Activated CD4-positive, alpha-beta T cell treated with anti-CD3 and anti-CD28 coated beads, Interleukin-2, amount 50 U/mL, for 48 hours (primary cell): ENCODE measurements at places on chromosomes 3 and 15.

GRCh38 chr3:100256731-100257151 is 4.1 kb upstream of the TBC1D23 start:
- no peak for DNase-seq

GRCh38 chr3:160498202-160498601 is 48.6 kb upstream of the TRIM59 start:
- DNase-seq: no peak

GRCh38 chr15:93173369-93173768 is 84.4 kb upstream of the RGMA start:
- DNase-seq: no peak

DNA sequence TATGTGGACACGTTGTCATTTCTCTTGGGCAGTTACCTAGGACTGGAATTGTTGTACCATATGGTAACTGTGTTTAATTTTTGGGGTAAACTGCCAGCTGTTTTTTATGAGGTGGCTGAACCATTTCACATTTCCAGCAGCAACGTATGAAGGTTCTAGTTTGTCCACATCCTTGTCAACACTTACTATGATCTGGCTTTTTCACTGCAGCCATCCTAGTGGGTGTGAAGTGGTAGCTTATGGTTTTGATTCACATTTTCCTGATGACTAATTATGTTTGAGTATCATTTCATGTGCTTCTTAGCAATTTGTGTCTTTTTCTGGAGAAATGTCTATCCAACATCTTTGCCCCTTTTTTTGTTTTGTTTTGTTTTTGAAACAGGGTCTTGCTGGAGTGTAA is 96.2 kb downstream of the VGLL4 start:
- DNase-seq: no peak

GRCh38 chr3:62630664-62631063 is 244.6 kb downstream of the CADPS start:
- no peak for DNase-seq

DNA sequence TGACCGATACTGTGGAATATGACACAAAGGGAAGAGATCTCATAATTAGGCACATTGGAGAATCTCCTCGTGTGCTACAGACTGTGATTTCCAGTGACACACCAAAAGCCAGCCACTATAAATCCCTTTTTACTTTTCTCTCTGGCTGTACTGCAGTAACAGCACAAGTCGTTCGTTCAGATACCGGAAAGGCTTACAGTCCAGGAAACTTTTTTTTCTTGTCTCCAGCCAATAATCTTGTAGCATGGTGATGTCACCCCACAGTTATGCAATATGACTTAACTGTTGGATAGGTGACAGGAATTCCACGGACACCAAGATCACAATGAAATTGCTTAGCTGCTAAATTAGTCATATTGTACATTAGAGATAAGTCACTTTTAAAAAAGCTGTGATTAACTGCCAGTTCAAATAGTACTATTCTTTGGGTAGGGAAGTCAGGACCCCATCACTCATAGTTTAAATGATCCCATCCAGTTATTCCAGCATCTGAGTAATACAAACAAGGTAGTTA is 36.3 kb upstream of the TSC22D2 start:
- DNase-seq: no peak

- no peak for DNase-seq
Measured at GRCh38 chr15:38652183-38652794, 87.7 kb upstream of the RASGRP1 start.

DNA sequence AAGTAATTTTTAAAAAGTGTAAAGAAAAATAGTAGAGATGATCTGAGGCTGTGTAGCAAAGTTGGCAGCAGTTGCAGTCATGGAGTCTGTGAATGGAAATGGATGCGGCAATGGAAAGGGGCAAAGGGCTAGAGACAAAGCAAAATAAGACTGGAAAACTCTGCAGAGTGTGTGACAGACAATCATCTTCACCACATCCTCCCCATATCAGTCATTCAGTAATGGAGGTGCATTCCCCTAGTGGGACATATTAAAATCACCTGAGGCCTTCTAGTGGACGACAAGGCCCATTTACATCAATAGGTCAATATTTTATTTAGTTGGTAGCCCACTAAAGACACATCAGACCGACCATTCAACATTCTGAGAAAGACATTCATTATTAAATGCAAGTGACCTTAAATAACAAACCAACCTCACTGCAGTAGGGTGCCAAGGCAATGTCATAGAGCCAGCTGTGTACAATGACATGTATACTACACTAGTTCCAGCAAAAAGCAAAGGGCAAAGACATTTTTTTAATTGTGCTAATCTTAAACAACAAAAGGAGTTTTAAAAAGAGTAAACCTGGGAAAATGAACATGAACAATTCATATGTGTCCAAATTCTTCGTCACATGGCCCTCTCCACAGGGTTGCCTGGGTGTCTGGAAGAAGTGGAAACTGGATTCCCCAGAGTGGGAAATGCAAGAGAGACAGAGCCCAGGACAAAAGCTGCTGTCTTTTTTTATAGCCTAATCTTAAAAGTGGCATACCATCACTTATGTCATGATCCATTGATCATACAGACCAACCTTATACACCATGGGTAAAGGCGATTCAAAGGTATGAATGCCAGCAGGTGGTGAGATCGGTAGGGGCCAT is 15.6 kb upstream of the RAP2B start:
- no peak for DNase-seq

DNA sequence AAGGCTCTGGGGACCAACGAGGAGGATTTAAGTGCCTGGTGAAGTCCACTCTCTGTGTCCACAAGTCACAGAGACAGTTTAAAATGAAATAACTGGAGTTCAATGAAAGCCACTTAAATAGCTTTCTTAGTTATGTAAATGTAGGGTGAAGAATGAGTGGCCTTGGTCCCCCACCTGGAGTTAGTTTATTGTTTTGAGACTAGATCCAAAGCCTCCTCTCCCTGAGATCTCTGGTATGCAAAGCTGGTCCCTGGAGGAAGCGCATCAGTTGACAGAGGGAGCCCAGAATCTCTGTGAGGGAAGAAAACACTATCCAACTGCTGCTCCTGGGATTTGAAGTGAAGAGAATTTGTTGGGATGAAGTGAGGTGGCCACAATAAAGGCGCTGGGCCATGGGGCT is 40.5 kb downstream of the EXOG start:
- no peak for DNase-seq

DNA sequence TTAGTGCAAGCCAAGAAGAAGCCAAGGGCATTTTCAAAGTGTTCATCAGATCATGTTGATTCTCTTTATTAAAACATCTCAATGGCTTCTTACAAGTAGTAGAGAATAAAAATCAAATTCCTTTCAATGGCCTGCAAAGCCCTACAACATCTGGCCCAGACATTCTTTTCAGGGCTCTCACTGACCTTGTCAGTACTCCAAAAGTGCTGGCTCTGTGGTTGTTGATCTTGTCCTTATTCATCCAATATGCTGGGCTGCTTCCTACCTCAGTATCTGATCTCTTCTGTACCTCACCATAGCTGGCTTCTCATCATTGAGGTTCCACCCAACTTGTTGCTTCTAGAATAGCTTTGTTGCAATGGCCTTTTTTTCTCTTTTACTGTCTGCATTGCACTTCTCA is 74.0 kb upstream of the SAMMSON start:
- no peak for DNase-seq

GRCh38 chr3:81503026-81503425 is 258.4 kb downstream of the GBE1 start:
- no peak for DNase-seq

- DNase-seq: no peak
Measured at GRCh38 chr15:48073881-48074280, 46.9 kb upstream of the SLC24A5 start.

- no peak for DNase-seq
Measured at GRCh38 chr15:33200903-33201302, 6.4 kb upstream of the FMN1 start.

DNA sequence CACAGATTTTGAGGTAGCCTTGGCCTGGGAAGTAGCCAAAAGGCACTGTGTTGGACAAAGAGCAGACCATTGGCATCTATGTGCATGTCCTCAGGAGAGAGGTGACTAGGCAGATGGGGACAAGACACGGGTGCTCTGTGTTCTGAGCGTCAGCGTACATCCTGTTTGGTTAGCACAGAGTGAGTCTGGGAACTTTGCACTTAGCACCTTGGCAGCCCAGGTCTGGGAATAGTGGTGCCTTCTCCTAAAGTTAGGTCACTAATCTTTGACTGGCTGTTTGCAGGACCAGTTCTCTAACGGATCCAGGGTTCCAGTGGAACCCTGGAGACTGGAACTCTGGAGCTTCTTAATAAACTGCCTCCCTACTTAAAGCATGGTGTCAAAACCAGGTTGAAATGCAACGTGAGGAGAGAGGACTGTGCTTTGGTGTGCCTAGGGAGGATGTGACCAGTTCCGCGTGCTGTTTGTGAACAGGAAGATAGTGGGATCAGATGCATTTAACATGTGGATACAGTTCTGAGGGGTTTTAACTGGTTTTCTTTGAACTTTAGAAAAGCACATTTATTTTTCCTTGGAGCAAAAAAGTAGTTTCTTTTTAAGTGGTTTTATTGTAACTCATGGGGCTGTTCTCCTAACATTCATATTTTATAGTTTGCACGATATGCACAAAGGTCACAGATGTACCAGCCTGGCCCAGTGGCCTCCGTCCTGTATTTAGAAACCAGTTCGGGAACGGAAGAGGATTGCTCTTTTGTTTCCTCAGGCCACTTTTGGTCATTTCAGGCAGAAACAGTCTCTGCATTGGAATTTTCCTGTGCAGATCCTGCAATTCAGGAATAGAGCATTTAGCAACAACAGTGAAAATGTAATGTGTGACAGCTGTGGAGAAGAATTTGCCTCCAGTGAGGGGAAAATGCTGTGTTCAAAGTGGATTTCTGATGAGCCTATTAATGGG is 48.8 kb downstream of the ABHD2 start:
- no peak for DNase-seq
